ENCODE measurements at places on chromosomes 2 and 18. TPM values are rescaled to one million over a fixed set of nuclear protein-coding genes. Genes with fewer than 3 reads are reported as not detected.
A peak's percentile ranks its signal among the peaks of the same experiment; 100 is the strongest.

Gene GCG
- not detected for total RNA-seq

Gene SRBD1
- 16.0 TPM for total RNA-seq

Gene ACOXL
- not detected for total RNA-seq

Gene HOXD13
- 48.9 TPM for total RNA-seq

Gene GAD1
- total RNA-seq = not detected

GRCh38 chr18:76932026-76932819 lies 109.9 kb downstream of the ZNF236 start:
- no peak for DNase-seq

GRCh38 chr2:64607381-64608304 lies 46.1 kb downstream of the SERTAD2 start:
- DNase-seq = peak; percentile 60

DNA sequence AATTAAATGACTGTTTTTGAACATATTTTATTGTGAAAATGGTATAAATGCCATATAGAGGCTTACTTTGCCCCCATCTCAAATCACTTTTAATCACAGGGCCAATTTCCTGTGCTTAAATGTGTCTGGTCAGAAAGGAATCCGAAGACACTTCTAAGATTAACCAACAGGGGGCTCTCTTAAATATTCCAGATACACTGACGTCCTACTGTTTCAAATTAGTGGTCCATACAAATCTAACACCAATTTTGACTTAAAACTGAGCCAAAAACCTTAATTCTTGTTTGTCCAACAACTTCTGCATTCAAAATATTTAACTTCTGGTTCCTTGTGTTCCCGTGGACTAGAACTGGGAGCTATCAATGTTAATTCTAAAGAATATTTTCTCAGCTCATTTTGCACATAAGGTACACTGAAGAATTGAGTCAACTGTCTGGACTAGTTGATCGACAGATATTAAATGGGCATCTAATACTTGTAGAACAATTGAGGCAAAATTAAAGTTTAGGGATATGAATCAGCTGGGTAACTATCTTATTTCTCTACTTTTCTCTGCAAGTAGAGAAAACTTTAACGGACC lies 557.5 kb downstream of the ARHGAP15 start:
- no peak for DNase-seq

- DNase-seq = peak; percentile 98
Observed at GRCh38 chr2:1817256-1818051, 73.1 kb upstream of the PXDN start.

Data from sigmoid colon (tissue), 7 donors.